Dermis blood vessel endothelial cell (primary cell): ENCODE measurements at places on chromosomes 6 and 20.

GRCh38 chr6:111673532-111673931, 67.9 kb upstream of the TRAF3IP2 start:
- DNase-seq, result no peak

DNA sequence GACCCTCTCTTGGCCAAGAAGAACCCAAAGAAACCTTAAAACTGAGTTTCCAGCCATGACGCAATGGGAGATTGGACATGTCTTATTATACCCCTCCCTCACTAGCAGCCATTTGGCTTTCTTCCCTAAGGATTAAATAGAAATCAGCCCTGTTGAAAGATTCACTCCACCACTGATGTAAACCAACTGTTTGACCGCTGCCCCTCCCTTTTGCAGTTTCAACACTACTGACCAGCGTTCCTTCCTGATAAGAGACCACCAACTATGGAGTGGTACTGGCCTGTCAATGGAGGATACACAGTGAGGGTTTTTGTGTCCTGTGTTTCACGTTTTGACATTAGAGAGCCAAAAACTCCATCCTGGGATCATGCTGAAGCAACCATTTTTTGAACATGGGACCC, 53.2 kb upstream of the CD2AP start:
- DNase-seq, result no peak

GRCh38 chr6:6931071-6932025, 176.4 kb upstream of the RREB1 start:
- DNase-seq, result no peak

- peak; percentile 91 for DNase-seq
Observed at GRCh38 chr6:36350681-36351571, 14.2 kb upstream of the BNIP5 start.

GRCh38 chr6:146542881-146543210, 787 bp upstream of the RAB32 start:
- DNase-seq, result peak; percentile 35

DNA sequence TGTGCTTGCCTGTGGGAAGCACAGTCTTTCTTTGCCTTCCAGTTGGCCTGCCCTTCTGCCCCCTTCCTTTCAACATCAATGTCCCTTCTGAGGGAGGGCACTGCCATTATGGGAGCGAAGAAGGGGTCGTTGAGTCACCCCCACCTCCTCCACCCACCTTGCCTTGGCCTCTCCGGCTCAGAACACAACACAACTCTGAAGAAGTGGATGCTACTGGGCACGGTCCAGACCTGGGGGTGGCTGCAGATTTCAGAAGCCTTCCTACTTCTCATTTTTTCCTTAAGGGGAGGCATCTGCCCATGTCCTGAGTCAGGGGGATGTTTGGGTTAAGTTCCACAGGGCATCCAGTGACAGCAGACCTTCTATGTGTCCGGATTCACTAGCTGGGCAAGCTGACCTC, 72.1 kb downstream of the GFOD1 start:
- DNase-seq, result no peak

DNA sequence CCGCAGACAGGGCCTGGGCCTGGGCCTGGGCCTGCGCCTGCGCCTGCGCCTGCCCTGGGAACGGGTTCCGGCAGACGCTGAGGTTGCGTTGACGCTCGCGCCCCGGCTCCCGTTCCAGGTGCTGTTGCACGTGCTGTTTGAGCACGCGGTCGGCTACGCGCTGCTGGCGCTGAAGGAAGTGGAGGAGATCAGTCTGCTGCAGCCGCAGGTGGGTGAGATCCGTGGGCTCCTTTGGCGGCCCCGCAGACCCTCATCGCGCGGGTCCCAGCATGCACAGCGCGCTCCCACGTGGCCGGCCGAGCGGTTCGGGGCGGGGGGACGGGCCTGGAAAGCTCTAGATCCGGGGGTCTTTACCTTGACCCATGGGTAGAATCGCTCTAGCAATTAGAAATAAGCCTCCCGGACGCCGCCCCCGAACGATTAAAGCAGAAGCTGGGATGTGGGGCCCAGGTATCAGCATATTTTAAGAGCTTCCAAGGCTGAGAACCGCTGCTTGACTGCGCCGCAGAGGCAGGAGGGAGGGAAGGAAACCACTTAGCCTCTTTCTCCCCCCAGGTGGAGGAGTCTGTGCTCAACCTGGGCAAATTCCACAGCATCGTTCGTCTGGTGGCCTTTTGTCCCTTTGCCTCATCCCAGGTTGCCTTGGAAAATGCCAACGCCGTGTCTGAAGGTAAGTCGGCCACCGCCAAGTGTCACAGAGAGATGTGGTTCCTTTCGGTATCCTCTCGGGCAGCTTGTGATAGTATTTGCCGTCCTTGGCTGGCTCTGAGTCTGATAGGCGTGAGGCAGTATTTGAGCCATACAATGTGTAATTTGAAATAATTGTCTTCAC, 508 bp downstream of the NOP56 start:
- DNase-seq, result peak; percentile 30

DNA sequence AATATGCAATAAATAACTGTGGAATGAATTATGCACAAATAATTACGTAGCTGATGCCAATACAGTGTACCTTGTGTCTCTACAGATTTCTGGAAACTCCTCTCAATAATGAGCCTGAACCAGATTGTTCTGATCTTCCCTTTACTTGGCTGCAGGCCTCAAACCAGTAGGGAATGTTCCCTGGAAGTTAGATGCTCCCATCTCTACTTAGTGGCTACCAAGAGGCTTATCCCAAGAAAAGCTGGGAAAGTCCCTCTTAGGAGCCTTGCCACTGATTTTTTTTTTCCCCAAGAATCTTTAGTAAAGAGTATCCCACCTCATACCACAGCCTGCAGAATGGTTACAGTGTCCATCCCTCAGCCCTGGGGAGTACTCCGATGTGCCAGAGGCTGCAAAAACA, 702.1 kb downstream of the RFPL4B start:
- DNase-seq, result peak; percentile 23

DNA sequence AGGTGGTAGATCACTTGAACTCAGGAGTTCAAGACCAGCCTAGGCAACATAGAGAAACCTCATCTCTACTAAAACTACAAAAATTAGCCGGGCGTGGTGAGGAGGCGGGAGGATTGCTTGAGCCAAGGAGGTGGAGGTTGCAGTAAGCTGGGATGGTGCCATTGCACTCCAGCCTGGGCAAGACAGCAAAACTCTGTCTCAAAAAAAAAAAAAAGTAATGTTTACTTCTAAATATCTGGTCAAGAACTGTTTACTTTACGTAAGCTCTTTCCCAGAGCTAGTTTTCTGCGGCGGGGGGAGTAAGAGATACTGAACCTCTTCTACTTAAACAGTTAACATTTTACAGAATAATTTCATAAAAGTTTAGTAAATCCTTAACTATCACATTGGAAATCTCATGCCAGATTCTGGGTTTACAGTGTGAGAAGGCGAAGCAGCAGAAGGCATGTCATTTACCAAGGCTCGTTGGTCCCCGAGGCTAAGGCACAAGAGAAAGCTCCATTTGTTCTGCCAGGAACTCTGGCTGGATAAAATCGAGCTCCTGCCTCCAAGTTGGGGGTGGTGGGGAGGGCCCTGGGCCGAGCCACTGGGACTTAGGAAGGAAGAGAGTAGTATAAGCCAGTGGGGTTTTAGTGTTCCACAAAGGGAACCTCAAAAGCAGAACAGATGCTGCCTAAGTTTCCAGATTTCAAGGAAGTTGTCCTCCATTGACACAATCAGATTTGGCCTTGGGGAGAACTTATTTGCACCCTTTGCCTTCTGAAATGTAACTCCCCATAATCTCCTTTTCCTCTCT, 41.7 kb downstream of the ARFGEF2 start:
- DNase-seq, result no peak
